ENCODE measurements at places on chromosomes 5 and 9.
A peak's percentile ranks its signal among the peaks of the same experiment; 100 is the strongest.

GRCh38 chr5:127001621-127002296 is 28.6 kb downstream of the MARCHF3 start:
- DNase-seq, result no peak

DNA sequence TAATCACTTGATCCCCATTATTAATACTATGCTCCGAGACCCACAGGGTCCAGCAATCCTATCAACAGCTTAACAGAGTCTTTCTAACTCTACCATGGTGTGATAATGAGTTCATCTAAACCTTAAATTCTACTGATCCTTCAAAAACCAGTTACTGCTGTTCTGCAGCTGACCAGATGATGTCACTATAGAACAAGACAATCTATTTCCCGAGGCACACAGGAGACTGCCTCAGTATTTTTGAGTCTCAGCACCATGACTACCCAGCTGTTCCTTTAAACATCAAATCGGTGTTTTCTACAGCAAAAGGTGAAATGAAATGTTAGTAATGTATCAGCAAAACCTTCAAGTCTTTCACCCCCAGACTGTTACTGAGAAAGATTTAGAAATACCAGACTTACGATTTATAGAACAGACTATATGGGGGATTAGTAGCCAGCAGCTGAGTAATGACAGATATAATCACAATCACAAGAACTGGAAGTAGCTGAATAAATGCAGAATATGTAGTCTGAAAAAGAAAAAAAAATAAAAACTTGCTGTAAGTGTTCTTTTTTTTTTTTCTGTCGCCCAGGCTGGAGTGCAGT is 16.9 kb downstream of the DNAJC18 start:
- peak; percentile 81 for DNase-seq

DNA sequence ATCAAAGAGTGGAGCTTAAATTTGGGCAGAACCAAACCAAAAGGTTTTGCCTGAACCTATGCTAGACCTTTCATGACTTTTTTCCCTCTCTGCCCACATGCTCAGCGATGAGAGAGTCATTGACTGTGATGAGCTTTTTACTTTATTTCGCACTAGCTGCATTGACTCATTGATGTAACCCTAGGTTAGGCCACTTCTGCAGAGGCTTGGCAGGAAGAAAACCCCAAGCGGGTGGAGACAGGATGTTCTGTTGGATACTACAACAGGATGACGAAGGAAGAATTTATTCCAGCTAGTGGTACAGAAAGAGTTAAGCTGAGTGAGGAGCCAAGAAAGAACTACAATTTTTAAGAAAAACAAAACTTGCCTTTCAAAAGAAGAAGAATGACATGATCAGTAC is 18.4 kb downstream of the AGXT2 start:
- no peak for DNase-seq

DNA sequence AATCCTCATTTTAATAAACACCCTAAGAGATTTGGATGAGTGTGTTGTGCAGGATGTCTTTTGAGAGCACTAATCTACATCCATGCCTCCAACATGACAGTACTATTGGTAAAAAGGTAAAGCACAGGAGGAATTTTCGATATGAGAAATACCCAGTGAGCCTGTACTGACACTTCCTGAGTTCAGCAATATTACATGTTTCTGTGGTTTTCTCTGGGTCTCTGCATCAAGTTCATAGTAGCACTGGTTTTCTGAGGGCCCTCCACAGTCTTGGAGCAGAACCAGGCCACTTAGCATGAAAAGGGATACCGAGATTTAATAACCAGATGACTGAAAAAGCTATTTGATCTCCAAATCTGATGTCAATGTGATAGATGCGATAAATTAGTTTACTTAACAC is 524.1 kb downstream of the TMEM38B start:
- no peak for DNase-seq

DNA sequence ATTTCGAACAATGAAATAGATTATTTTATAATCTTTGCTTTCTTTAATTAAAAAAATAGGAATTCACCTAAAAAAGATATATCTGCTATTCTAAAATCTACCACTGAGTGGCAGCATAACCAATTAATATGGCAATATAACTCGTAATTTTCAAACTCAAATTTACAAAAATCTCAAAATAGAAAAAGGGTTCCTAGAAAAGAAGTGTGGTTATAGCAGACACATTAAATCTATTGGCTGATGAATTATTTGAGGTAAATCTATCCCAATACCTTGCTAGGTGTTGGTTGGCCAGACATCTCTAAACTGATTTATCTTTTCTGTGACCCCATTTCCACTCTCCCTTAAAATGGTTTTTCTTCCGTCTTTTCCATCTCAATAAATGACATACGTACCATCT is 30.2 kb upstream of the NRG2 start:
- DNase-seq, result peak; percentile 18

DNA sequence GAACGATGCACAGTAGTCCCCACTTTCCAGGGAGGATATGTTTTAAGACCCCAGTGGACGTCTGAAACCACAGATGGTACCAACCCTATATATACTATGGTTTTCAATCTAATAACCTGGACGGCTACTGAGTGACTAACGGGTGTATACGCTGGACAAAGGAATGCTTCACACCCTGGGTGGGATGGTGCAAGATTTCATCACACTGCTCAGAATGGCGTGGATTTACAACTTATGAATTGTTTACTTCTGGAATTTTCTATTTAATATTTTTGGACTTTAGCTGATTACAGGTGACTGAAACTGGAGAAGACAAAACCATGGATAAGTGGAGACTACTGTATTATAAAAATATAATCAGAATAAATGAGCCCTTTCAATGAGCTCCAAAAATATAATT is 147.6 kb upstream of the TRIM32 start:
- no peak for DNase-seq

- no peak for DNase-seq
Measured at GRCh38 chr5:90621848-90622247, 63.3 kb downstream of the ADGRV1 start.

DNA sequence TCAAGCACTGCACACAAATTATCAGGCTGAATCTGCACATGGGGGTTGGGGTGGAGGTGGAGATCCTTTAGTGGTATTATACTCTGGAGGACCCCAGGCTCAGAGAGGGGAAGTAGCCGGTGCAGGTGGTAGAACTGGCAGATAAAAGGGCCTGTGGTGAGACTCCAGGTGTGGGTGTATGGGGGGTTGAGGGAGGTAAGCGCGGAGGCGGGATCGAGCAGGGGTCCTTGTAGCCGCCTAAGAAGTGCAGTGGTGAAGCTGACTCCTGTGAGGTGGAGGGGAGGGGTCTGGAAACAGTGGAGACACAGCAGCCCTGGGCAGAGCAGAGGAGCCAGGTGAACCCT is 841 bp downstream of the ACSL6 start:
- DNase-seq, result no peak

DNA sequence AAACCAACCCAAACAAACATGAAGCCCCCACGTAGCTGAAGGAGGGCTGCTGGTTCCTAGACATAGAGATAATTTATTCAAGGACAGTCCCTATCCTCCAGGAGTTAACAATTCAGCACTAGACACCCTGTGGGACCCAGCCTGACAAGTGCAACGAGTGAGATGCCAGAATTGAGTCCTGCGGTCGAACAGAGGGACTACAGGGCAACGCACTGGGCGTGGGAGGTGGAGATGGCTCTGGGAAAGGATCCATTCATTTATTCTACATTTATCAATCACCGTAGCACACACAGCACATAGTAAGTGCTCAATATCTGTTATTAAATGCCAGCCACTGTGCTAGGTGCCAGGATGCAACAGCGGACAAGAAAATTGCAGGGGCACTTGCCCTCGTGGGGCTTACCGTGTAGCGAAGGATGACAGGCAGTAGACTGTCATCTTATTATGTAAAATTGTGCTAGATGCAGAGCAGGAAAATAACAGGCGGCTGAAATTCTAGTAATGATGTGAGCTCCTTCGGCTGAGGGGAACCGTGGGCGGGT is 855 bp upstream of the ARHGAP26 start:
- no peak for DNase-seq

GRCh38 chr9:72444435-72444834 is 77.0 kb upstream of the TMC1 start:
- DNase-seq, result no peak

- DNase-seq, result peak; percentile 11
Measured at GRCh38 chr9:138102246-138103051, 224.9 kb downstream of the CACNA1B start.

GRCh38 chr9:7782400-7783120 is 17.0 kb downstream of the DMAC1 start:
- DNase-seq, result no peak

- peak; percentile 32 for DNase-seq
Measured at GRCh38 chr5:72366324-72366976, 46.3 kb downstream of the PTCD2 start.

DNA sequence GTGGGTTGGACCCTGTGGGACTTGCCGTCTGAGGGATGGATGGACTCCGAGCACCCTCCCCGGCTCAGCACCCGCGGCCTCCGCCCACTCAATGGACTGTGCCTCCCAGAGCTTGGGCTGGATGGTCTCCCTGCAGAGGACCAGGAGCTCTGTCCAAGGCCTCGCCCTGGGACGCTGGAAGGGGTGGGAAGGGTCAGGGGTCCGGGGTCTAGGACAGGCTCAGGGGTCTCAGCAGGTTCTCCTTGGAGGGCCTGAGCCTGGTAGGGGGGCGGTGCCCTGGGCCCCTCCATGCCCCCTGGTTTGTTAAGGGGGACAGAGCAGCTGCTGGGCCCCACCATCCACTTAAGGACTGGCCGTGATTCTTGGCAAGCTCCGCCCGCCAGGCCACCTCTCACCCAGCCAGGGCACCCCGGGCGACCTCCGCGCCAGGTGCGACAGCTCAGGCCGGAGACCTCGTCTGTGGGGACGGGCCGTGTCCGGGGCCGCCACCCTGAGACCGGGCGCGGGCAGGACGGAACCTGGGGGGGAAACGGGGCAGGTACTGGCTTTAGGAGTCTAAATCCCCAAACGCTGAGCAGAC is 29.2 kb downstream of the EXOC3 start:
- peak; percentile 34 for DNase-seq

- DNase-seq, result no peak
Measured at GRCh38 chr5:135012033-135012588, 21.9 kb downstream of the PITX1 start.

DNA sequence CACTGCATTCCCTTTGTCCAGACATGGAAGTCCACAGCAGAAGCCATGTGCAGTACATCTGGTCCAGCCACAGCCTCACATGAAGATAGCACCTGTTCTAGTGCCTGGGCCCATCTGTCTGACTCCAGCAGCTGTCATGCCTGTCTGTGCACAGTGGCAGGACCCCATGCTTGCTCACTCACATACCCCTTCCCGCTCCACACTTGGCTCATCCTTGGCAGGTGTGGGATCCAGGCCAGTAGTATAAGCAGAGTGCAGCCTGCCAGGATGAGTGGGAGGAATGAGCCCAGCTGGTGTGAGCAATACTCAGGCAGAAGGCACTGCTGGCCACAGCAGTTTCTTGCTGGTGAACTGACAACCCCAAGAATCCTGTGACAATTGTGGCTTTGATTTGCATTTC is 168.0 kb downstream of the PRDM9 start:
- DNase-seq, result no peak

DNA sequence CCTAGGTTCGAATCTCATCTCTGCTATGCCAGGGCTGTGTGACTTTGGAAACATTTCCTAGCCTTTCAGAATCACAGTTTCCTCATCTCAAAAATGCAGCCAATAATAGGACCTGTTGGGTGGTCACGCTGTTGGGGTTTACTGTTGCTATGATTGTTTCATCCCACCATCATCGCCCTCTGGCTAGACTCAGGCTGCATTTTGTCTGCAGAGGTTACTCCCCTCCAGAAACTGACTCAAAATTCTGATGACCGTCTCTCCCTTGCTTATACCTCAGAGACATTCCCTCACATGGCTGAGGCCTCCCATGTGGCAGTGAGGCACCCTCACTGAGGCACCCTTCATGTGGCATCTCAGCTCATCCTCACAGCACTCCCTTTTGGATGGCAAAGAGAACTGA is 61.6 kb downstream of the COL27A1 start:
- no peak for DNase-seq

GRCh38 chr9:304106-304505 is 89.4 kb downstream of the DOCK8 start:
- DNase-seq, result no peak

GRCh38 chr5:14250084-14250695 is 107.0 kb downstream of the TRIO start:
- no peak for DNase-seq

GRCh38 chr9:89038382-89039103 is 47.3 kb downstream of the S1PR3 start:
- no peak for DNase-seq

DNA sequence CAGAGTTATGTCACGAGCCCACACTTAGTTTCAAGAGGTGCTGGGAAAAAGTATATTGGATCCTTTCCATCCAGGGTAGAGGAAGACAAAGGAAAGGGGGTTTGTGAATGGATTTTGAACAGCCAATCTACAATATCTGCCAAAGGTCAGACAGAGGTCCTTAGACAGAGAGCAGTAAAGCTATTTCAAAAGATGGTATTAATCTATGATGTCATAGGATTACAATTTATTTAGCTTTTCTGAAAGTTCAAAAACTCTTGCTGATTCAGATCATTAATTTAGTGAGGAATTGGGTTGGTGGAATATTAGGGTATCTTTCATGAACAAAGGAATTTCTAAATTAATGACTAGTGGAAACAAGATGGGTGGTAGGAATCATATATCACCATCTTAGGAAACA is 126.9 kb downstream of the NTRK2 start:
- DNase-seq, result no peak

- no peak for DNase-seq
Measured at GRCh38 chr9:97365634-97366033, 46.3 kb upstream of the TDRD7 start.

DNA sequence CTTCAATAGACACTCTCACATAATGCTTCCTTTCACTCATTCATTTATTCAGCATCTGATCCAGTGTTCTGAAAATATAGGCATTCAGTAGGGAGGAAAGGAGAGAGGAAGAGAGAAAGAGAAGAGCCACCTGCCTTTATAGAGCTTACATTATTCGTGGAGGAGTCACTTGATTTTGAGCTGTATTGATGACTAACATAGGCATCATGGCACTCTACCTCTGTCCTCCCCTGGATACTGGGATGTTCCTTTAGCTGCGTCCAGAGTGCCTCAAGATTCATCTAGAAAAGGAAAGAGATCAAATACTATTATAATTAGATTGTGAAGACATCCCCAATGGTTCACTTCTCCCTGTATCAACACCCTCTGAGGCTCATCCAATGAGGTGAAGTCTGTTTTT is 345.1 kb downstream of the SPATA31D1 start:
- DNase-seq, result no peak

DNA sequence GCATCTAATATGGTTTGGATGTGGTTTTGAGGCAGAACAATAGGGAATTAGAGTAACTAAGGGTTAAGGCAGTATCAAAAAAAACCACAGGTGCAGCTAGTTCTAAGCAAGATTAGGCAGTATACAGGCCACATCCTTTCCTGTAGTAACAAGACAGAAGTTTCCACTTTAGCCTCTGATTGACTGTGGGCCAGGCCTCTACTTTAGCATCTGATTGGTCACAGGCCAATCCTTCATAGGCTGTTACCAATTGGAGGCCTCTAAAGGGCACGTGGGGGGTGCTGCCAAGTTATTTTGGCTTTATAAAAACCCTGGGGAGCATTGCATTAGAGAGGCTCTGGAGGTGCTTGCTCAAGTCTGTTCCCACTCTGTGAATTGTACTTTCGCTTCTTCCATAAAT is 144.1 kb upstream of the ST8SIA4 start:
- no peak for DNase-seq
